BJ (cell line): ENCODE measurements at places on chromosomes 12 and 14. TPM values are rescaled to one million over a fixed set of nuclear protein-coding genes. Genes with fewer than 3 reads are reported as not detected.

Gene KRT80
- 4.2 and 5.9 TPM in 2 replicates for polyA plus RNA-seq

Gene RD3L
- polyA plus RNA-seq, result not detected in 2 replicates

Gene KCNC2
- polyA plus RNA-seq, result not detected in 2 replicates

Gene CRADD
- 16.6 and 17.0 TPM in 2 replicates for polyA plus RNA-seq

Gene TAS2R19
- polyA plus RNA-seq, result 0.33 and 0.48 TPM in 2 replicates

Gene JDP2
- polyA plus RNA-seq, result 83.8 and 88.7 TPM in 2 replicates

Gene SLC25A47
- not detected in 2 replicates for polyA plus RNA-seq

Gene C14orf132
- polyA plus RNA-seq, result 13.2 and 13.9 TPM in 2 replicates

Gene RDH11
- polyA plus RNA-seq, result 73.5 and 80.3 TPM in 2 replicates

Gene LRP1
- polyA plus RNA-seq, result 58.5 and 117 TPM in 2 replicates

Gene IL23A
- polyA plus RNA-seq, result 0.12 TPM in 1 of 2 replicates, not detected in the other

DNA sequence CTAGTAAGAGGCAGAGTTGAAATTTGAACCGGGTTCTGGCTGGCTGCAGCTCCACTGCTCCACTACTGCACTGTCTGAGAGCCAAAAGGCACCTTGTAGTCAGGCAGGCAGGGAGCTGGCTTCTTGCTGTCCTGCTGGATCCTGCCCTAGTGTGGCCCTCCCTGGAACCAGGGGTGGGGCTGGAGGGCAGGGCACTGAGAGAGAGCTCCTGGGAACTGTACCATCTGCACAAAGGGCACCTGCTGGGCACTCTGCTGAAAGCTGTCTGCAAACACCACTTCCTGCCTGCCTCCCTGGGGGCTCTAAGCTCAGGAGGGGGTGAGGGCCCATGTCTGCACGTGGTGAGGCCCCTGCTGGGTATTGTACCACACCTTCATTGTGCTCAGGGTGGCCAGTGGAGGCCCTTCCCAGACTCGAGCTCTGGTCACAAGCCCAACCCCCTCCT lies 19.0 kb upstream of the TCL1B start:
- DNase-seq, result no peak

- no peak for DNase-seq
These were observed 39.1 kb downstream of the DDHD1 start for GRCh38 chr14:53113989-53114388.

DNA sequence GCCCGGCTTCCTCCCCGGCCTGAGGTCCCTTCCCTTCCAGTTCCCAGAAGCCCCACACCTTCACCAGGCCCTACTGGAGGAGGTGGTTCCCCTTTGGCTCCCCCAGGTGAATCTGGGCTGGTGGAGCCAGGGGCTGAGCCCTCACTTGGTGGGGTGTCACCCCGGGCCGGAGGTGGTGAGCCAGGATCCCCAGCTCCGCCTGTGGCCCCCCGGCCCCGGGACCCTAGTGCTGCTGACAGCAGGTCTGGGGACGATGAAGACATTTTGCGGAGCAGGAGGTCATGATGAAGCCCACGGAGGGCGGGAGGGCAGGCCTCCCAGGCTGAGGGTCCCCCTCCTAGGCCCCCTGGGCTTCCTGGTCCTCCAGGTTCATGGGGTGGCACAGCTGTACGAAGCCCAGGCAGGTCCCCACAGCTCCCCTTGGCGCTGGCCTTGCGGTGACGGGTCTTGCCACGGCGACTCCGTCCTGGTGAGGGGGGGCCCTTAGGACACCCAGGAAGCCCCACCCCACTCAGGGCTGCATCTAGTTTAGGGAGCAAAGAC lies 16.6 kb downstream of the MAP3K12 start:
- DNase-seq, result no peak

DNA sequence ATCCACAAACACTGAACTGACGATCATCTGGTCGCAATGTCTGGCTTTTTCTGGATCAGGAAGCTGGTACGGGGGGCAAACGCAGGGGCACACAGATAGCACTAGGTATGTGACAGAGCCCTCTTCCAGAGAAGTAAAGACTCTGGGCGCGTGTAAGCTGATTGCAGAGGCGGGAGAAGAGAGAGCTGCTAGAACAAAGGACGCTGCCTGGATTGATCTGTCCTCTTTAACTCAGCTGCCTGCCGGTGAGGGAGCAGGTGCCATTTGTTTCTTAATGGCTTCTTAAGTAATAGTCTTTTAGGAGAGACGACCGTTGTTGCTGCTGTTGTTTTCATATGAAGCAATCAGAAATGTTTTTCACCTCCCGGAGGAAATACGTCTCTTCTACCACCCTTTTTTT lies 77.3 kb downstream of the GLT1D1 start:
- DNase-seq, result no peak

GRCh38 chr12:56768424-56768823 lies 5.3 kb downstream of the HSD17B6 start:
- no peak for DNase-seq

- DNase-seq, result no peak
These were observed 184.9 kb upstream of the SFSWAP start for GRCh38 chr12:131525795-131526508.

DNA sequence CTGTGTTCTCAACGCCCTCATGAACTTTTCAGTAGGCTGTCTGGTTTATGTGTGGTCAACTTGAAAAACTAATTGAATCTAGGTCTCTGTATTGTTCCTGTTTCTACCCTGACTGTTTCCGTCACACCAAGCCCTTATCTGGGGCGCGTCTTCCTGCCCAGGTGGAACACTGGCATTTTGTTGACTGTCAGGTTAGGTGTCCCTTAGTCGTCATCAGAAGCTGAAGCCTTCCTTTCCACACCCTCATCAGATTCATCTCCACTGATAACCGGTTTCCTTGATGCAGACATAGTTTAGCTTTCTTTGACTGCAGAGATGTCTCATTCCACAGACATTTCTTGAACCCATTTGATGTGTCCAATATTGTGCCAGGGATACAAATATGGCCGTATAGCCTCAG lies 96.5 kb downstream of the DUSP16 start:
- no peak for DNase-seq

GRCh38 chr14:28375295-28375694 lies 391.3 kb upstream of the FOXG1 start:
- DNase-seq, result no peak

DNA sequence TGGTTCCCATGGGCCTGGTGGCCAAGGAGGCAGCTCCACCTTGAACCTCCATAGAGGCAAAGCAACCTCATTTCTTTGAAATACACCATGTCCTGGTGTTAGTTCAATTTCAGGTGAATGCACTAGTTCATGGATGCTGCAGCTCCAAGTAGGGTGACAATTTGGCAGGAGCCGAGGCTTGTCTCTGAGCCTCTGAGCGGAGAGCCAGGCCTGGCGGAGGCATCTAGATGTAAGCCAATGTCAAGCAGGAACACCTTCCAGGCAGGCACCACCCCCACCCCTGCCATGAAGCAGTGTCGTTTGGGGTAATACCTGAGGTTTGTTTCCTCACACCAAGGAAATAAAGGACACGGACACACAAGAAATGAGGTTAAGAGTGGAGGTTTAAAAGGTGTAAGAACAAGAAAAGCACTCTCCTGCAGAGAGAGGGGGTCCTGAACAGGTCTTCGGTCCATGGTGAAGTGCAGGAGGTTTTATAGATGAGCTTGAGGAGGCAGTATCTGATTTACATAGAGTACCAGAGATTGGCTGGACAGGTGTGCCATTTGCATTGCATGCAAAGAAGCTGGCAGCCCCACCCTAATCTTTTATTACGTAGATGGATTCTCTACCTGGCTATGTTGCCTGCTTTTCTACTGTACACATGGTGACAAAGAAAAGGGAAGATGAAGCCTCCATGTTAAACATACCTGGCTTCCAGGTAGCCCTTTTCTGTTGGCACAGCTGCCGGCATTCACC lies 60.3 kb downstream of the RIN3 start:
- no peak for DNase-seq

- no peak for DNase-seq
These were observed 36.2 kb upstream of the APPL2 start for GRCh38 chr12:105272152-105272551.

DNA sequence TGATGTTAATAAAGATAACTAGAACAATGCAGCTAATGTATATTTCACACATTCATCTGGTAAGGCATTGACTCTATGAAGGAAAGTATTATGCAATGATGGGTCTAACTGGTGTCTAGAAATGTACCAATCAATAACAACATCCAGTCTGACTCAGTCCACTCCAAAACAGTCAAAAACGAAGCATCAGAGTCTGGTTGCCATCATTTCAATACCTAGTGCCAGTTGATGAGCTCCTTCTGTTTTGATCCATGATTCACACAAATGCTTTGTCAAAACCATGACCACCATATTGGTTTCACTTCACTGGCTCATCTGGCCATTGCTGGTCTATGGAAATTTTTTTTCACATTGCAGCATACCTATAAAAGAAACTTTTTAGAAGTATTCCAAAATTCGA lies 747.2 kb upstream of the TMEM132C start:
- no peak for DNase-seq

DNA sequence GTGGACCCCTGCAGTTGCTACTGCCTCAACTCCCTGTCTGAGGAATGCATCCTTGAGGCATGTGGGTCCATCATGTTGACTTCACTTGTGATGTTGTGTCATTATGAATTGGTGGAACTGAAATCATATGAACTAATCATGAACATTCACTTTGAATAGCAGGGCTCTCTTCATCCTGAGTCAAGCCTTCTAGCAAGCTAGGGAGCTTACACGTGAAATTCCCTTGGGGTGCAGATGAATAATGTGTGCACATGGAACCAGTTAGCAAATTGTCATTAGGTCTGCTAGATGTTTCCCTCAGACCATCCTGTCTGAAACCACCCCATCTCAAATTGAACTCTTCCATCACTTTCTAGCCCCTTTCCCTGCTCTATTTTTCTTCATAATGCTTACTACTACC lies 3.6 kb downstream of the COQ6 start:
- DNase-seq, result no peak

GRCh38 chr12:80317307-80317706 lies 126.7 kb upstream of the PTPRQ start:
- no peak for DNase-seq

- DNase-seq, result no peak
These were observed 8.1 kb downstream of the GPR84 start for GRCh38 chr12:54356228-54356627.

GRCh38 chr12:52612431-52613383 lies 5.7 kb downstream of the KRT73 start:
- DNase-seq, result no peak

DNA sequence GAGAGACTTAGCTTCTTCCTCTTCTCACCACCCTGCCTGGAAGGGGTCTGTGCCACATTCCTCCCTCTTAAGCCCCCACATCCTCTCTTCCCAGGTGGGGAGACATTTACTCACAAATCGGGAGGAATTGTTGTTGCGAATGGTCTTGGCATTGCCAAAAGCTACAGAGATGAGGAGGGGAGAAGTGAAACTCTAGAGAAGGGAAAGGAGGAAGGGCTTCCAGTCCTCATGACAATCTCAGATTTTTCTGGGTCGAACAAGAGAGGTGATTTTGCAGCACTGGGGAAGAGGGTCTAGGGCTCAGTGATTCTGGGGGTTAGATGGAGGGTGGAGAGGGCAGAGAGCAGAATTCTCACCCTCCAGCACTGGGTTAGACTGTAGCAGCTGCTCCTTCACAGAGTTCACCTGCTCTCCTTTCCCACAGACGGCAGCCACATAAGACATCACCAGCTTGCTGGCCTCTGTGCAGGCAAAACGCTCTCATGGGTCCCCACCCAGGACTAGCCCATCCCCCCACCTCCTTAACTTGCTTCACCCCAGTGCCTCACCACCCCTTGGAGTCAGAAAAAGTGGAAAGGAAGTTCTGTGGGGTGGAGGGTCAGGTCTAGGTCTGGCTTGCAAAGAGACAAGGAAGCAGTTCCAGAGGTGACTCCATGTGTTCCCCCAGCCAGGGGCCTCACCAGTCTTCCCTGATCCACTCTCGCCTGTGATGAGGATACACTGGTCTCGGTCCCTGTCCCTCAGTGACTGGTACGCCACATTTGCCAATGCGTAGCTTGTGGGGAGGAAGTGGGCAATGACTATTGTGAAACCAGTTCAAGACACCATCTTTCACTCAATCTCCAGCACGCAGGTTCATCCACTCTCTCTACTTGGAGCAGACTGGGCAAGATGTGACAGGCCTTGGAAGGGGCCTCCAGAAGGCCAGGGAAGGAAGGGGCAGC lies 2.7 kb downstream of the MYO1A start:
- DNase-seq, result no peak

GRCh38 chr14:38951451-38951850 lies 151.6 kb downstream of the SEC23A start:
- peak; percentile 52 for DNase-seq

GRCh38 chr14:22438742-22439141 lies 150.3 kb downstream of the DAD1 start:
- DNase-seq, result no peak

DNA sequence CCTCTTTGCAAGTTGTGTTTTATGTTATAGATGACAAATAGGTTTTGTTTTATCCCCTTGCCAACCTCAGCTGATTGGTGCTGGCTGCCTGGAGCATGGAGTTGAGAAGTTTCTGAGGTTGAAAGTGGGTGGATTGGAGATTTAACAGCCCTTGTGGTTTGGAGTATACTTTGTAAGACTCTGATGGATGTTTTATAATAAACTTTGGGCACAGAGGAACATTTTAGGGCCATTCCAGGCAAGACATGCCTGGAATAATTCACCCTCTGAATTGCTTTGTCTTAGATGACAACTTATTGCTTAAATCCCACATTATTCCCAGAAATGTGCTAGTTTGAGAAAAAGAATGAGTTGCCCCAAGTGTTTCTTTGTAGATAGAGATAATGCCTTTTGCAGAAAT lies 158.9 kb downstream of the SLC5A8 start:
- DNase-seq, result peak; percentile 39

GRCh38 chr12:112125250-112125999 lies at the start of gene TRAFD1:
Gene TRAFD1 (plus strand): TSS chr12:112125560. CDS start chr12:112130523, 4,963 bp downstream.
- DNase-seq, result peak; percentile 80

GRCh38 chr14:76946753-76947077 lies 81.8 kb downstream of the IRF2BPL start:
- DNase-seq, result no peak

- DNase-seq, result peak; percentile 74
These were observed 6.2 kb downstream of the TBX5 start for GRCh38 chr12:114399664-114400211.
